T1000 (cell line): ENCODE measurements at places on chromosomes 2 and 18.

- DNase-seq, result no peak
Observed at GRCh38 chr2:71607151-71607889, 154.0 kb downstream of the DYSF start.

DNA sequence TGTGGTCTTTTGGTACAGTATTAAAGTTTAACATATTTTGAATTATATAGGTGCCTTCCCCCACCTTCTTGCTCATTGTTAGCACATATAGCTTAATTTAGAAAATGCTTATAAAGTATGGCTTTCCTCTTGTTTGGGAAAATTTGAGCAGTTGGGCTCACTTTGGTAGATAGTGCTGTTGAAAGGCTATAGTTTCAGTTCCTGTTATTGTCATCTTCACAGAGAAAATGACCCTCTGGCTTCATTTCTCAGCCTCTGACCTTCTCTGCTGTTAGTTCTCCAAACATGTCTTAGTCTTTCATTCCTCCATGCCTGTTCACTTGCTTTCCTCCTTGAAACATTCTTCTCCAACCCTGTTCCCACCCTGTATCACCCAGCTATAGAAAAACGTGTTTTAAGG, 200.6 kb downstream of the WDR7 start:
- DNase-seq, result no peak

GRCh38 chr2:142165790-142166189, 35.0 kb upstream of the LRP1B start:
- DNase-seq, result peak; percentile 47

GRCh38 chr2:160270571-160271113, 70.6 kb upstream of the ITGB6 start:
- no peak for DNase-seq

DNA sequence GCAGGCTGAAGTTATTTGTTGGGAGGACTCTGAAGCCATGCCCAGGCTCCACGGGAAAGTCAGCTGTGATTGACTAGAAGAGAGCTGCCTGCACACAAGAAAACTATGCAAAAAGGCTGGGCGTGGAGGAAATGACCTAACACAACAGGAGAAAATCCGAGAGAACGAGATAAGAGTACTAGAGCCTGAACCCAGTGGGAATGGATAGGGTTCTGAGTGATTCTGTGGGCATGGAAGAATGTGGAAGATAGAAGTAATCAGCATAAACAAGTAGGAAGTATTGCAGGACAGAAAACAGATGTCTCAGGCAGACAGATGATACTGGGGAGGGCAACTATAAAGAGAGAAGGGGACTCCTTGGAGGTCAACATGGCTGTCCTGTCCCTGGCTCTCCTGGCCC, 12.1 kb upstream of the COPS8 start:
- DNase-seq, result no peak

DNA sequence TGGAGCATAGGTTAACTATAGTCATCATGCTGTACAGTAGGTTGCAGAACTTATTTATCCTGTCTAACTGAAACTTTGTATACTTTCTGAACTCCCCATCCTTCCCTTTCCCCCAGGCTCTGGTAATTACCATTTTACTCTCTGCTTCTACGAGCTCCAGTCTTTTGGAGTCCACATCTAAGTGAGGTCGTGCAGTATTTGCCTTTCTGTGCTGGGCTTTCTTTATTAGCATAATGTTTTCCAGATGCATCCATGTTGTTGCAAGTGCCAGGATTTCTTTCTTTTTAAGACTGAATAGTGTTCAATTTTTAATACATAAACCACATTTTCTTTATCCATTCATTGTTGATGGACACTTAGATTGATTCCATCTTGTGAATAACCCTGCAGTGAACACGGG, 464.1 kb downstream of the TGIF1 start:
- DNase-seq, result no peak

DNA sequence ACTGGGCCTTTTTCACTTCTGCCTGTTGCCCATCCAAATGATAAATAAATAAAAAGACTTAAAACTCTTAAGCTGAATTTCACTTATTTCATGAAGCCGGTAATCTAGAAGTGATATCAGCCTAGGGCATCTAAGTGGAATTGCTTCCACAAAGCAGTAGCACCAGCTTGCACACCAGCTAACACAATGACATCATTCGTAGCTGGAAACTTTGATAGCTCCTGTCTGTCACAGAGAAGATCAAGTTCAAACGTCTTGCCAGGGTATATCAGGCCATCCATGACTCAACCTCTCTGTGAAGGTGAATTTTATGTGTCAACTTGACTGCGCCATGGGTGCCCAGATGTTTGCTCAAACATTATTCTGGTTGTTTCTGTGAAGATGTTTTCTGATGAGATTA, 161.7 kb upstream of the MYT1L start:
- DNase-seq, result no peak

DNA sequence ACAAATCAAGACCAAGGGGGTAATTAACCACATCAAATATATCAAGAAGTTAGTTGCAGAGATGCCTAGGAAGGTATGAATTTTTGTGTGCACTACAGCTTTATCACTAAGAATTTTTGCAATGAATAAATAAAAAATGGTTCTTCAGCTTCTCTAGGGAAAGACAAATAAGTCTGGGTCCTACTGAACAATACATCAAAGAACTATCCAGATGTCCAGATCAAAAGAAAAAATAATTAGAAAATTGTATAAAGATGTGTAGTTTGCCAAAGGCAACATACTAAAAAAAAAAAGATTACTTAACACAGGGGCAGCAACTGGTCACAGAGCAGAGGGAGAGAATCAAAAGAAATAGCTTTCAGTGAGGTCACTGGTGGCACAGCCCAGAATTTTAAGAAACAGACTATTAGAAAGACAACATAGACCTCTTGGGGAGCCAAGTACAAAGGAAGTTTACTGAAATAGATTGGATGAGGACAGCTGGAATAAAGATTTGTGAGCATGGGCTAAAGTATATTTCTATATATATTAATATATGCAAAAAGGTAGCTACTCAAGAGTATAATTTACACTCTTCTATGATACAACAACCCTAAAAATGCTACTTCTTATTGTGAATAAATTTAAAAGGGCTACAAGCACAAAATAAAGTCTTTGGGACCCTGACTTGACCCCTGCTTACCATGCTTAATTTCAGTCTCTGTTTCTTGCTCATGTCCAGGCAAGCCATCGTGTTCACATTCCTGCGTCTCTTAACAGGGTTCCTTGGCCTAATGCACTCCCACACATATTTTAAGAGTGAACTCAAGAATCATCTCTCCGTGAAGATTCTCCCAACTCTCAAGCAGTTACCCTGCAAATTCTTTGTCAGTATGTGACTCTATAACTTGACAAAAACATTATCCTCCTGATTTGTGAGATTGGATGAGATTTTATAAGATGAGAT, 99.0 kb upstream of the GRB14 start:
- no peak for DNase-seq

DNA sequence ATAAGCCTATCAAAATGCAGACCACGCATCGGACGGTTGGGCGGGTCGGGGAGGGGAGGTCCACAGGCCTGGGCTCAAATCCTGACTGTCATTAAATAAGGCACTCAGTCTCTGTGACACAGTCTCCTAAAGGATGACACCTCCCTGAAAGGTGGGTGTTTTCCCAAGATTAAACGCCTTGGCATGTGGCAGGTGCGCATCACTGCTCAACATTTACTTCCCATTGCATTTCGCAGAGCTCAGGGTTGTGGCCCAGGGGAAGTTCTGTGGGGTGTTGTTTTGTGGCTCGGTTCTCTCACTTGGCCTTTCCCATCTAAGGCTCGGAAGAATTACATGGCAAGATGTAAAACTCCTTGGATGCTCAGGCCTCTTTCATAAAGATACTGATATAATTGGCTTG, 107.4 kb downstream of the NCK2 start:
- DNase-seq, result no peak

- no peak for DNase-seq
Observed at GRCh38 chr2:84838434-84839145, 42.3 kb downstream of the TRABD2A start.

- DNase-seq, result no peak
Observed at GRCh38 chr2:151071382-151071781, 190.3 kb downstream of the RBM43 start.

GRCh38 chr2:48944956-48945355, 189.4 kb upstream of the LHCGR start:
- no peak for DNase-seq

DNA sequence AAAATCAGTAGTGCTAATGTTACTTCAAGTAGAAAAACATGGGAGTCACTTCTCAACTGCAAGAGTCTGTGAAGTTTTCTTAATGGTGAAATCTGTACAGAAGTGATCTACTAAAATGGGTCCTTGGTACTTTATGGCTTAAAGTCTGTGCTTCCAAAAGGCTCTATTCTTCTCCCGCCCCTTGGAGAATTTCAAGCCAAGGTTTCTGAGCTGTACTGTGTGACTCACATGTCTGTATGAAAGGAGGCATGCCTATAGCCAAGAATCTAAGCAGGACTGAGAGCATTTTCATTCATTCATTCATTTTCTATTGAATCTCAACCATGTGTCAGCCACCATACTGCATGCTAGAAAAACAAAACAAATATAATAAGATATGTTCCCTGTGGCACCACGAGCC, 19.8 kb upstream of the DDX18 start:
- no peak for DNase-seq

DNA sequence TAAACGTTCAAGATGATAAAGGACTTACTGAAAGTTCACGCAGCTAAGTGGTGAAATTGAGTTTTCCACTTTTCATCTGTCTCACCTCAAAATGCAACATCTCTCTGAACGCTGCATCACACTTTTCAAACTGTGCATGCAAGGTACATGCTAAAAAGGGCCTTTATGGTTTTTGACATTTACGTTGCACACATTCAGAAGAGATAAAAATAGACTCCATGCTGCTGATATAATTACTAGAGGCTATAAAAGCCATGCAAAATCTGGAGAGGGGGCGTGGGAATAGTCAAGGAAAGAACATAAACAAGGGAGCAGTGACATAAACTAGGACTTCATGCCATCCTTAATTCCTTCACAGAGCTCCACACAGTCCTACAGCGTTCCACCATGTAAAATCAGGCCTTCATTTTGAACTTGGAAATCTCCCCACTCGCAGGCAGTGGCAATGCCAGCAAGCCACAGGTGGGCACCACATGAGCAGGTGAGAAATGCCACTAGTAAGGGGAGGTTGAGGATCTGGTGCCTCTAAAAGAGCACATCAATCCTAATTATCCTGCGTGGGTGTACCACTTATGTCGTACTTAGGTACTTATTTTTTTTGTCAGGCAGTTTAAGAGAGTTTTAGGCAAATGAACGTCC, 71.4 kb downstream of the ZEB2 start:
- DNase-seq, result no peak

GRCh38 chr2:148305476-148305875, 284.6 kb downstream of the MBD5 start:
- no peak for DNase-seq

GRCh38 chr2:62884514-62884913, 166.1 kb upstream of the OTX1 start:
- no peak for DNase-seq

- no peak for DNase-seq
Observed at GRCh38 chr2:37143974-37144373, 12.8 kb downstream of the EIF2AK2 start.

DNA sequence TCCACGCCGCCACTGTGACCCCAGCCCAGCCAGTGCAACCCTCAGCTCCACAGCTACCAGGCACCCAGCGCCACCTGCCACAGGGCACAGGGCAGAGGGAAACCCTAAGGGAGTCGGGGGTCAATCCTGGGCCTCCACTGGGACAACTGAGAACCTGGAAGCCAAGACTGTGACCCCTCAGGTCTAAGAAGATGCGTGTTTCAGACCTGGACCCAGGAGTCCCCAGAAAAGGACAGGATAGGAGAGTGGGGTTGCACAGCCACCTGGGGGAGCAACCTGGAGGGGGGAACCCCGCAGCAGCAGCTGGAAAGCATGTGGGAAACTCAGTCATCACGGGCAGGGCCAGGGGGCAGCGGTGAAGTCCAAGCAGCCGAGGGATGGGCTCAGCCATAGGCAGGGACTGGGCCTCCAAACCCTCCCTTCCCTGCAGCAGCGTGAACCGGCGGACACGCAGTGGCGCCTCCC, 4.1 kb downstream of the ESPNL start:
- DNase-seq, result no peak

DNA sequence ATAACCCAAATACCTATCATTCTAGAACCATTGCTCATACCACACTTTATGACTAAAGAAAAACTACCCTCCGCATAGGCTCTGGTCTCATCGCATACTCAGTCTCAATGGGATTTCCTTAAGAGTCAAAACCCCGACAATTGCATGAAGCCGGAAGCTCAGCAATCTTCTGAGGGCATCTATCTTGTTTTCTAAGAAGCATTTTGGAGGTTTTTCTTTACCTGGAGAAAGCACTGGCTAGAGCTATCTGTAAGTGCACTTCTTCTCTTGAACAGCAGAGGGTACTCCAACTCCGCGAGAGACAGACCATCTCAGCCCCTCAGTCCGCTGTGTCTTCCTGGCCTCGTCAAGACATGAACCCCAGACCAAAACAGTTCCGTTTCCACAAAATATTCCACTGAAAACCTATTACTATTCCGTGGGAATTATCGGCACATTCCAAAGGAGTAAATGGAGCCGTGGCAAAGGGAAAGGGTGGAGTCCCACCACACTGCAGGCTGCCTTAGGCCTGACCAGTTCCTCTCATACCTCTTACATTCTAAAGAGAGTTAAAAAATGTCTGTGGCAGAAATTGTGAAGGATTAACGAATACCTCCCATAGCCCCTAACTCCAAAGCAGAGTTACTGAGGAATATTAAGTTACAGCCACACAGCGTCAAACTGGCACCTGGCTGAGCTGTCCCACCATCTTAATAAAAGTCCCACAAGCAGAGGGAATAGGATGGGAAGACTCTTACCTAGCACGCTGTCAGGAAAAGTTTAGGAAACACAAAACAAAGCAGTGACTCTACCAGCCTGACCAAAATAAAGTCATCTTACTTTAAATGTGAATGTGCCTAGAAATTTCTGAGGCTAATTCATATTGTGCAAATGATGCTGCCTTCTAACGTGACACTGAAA, 325.6 kb upstream of the VRK2 start:
- DNase-seq, result no peak

DNA sequence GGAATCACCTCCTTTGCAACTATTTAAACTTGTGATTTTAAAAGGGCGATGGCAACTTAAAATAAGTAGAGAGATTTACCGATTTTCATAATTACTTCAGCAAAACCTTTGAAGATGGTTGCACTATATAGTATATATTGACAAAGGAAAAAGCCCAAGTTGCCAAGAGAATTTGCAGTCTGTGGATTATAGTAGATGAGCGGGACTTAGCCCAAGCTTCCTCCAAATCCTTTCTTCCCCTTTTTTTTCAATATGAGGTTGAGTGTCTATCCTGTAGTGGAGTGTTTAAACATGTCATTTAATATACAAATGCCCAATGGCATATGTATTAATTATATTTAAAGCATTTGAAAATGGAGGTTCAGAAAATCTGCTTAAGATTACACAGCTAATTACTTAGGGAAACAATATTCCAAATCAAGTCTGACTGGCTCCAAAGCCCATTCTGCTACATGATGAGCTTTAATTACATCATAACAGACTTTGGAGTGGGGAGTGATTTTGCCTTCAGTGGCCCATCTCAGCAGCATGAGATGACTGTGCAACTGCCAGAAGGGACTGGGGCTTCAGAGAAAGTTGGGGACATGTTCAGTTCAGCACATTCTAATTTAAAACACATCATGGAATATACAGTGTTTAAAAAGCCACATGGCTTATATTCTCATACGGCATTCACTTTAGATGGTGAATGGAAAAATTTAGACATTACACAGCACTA, 73.2 kb downstream of the COL3A1 start:
- no peak for DNase-seq

- no peak for DNase-seq
Observed at GRCh38 chr18:21303895-21304294, 61.9 kb downstream of the GREB1L start.

GRCh38 chr2:166115589-166115988, 12.2 kb downstream of the SCN1A start:
- no peak for DNase-seq

- no peak for DNase-seq
Observed at GRCh38 chr18:78980279-78980771, 707 bp downstream of the SALL3 start.
